ENCODE measurements at places on chromosomes 3 and 15.
A peak's percentile ranks its signal among the peaks of the same experiment; 100 is the strongest.

GRCh38 chr3:107247116-107247515 is 130.1 kb upstream of the CCDC54 start:
- no peak for DNase-seq

- no peak for DNase-seq
Measured at GRCh38 chr3:69817988-69818387, 78.7 kb downstream of the MITF start.

DNA sequence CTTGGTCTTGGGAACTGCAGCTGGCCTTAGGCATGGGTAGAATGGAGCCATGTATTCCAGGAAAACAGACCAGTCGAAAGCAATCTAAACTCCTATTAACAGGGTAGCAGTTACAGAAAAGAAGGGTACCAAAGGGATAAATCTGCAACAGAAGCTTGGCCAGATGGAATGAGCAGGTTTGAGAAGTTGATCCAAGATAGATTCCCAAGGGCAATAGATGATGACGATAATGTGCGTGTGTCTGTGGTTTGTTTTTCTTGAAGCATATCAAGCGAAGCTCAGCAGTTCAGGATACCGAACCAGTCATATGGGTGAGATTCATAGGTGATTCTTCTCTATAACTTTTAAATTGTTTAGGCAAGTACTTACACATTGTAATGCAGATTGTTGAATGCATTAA is 203.8 kb upstream of the SEMA6D start:
- DNase-seq, result no peak

DNA sequence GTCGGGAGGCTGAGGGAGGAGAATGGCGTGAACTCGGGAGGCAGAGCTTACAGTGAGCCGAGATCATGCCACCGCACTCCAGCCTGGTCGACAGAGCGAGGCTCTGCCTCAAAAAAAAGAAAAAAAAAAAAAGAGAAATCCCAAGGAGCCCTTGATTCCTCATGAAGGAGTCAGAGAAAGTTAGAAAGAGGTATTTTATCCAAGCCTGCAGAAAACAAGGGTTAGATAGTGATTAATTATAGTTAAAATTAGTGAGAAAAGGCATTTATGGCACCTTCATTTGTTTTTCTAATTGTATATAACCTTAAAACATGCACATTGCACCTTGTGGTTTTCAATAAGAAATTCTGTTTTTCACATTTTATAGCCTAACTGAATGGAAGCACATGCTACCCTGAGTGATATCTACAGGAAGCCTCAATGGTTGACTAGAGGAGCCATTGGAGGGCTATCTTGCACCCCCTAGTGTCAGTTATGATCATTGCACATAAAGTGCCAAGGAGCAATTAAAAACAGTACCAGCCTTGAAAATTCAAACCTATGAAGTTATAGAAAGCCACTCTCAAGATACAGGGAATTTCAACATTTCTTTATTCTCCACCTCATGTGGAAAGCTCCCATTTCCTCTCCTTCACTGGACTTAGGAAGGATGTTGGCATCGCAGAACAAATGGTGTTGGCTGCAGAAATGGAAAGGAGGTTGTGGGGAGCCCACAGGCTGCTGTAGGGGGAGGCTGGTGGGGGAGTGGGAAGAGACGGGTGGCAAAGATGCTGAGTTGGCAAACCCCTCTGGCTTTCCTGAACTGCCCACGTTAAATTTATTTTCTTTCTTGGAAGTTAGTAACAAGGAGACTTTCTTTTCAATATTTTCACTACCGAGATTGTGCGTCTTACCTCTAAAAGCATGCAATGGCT is 48.5 kb downstream of the ITGA11 start:
- no peak for DNase-seq

GRCh38 chr3:17360991-17361390 is 381.4 kb downstream of the TBC1D5 start:
- no peak for DNase-seq

- peak; percentile 93 for DNase-seq
Measured at GRCh38 chr3:193711964-193712598, 119.1 kb downstream of the OPA1 start.

GRCh38 chr3:64214381-64215018 is 10.8 kb downstream of the PRICKLE2 start:
- DNase-seq, result no peak

All from NCI-H510A (cell line).